ENCODE measurements at places on chromosomes 2 and 18.

DNA sequence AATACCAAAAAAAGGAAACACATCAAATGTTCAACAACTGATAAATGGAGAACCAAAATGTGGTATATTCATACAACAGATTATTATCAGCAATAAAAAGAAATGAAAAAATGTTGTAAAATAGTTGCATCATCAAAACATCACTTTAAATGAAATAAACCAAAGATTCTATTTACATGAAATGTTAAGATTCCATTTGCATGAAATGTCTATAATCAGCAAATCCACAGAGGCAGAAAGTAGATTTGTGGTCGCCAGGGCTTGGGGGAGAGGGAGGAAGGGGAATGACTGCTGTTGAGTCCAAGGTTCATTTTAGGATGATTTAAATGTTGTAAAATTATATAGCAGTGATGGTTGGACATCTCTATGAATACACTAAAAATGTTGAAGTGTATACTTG is 181.9 kb downstream of the RTP5 start:
- no peak for DNase-seq

- DNase-seq: no peak
Measured at GRCh38 chr2:8067784-8068336, 614.0 kb upstream of the ID2 start.

GRCh38 chr2:7497178-7497577 is 580.0 kb downstream of the RNF144A start:
- DNase-seq: no peak

- DNase-seq: no peak
Measured at GRCh38 chr2:236632295-236633218, 62.9 kb downstream of the ACKR3 start.

DNA sequence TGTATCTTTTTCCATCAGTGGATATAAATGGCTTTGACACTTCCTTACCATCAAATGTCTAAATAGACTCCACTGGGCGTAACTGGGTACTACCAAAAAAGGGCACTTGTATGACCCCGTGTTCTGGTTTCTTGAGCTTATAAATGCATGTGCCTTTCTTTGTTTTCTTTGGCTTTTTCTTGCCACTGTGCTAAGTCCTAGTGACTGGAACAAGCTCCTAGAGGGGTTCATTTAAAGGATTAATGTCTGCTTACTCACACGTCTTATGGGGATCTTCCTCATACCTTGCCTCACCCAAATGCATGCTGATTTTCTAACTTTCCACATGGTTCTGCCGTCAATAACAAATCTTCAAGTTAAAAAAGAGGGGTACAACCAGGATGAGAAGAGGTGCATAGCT is 19.8 kb upstream of the ZNF532 start:
- DNase-seq: no peak

DNA sequence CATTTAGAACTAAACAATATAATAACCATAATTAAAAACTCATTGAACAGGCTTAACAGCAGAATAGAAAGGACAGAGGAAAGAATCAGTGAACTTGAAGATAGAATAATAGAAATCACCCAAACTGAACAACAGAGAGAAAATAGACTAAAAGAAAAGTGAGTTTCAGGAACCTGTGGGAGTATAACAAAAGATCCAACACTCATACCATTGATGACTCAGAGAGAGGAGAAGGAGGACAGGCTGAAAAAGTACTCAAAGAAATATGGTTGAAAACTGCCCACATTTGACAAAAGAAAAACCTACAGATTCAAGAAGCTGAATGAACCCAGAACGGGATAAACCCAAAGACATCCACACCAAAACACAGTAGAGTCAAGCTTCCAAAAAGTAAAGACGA is 54.2 kb upstream of the FMNL2 start:
- DNase-seq: no peak

- DNase-seq: no peak
Measured at GRCh38 chr2:147425437-147426029, 419.3 kb upstream of the ACVR2A start.

Measured in stimulated activated naive CD4-positive, alpha-beta T cell treated with Interleukin-2 at 50 U/mL for 16 hours (primary cell).